ENCODE measurements at places on chromosomes 4 and X. TPM values are rescaled to one million over a fixed set of nuclear protein-coding genes. Genes with fewer than 3 reads are reported as not detected.
A peak's percentile ranks its signal among the peaks of the same experiment; 100 is the strongest.

Gene TCEAL6
- not detected for total RNA-seq

Gene ITM2A
- 200 TPM for total RNA-seq

Gene FDCSP
- not detected for total RNA-seq

Gene VEGFC
- 1.8 TPM for total RNA-seq

Gene SSX1
- total RNA-seq, result not detected

Gene CLCN4
- 3.3 TPM for total RNA-seq

Gene ATP6AP2
- 82.6 TPM for total RNA-seq

DNA sequence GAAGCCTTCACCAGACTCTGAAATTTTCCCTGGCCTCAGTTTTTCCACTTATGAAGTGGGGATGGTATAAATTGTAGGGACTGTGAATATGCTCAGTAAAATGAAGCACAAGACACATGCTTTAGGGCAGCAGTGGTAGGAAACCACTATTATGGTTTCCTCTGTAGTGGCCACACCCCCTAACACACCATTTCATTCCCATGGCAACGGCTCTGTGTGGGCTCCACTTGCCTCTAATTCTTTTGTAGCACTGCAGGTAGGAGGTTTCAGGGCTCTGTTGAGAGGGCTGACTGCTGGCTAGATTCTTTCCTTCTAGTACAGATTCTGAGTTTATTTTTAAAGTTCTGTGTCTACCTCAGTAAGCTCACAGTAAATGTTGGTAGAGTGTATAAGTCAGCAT lies 3.5 kb upstream of the VMA21 start:
- peak; percentile 44 for DNase-seq

GRCh38 chr4:95546866-95547714 lies 1.7 kb downstream of the UNC5C start:
- DNase-seq, result no peak

GRCh38 chr4:168409089-168409801 lies 71.0 kb downstream of the DDX60L start:
- no peak for DNase-seq

DNA sequence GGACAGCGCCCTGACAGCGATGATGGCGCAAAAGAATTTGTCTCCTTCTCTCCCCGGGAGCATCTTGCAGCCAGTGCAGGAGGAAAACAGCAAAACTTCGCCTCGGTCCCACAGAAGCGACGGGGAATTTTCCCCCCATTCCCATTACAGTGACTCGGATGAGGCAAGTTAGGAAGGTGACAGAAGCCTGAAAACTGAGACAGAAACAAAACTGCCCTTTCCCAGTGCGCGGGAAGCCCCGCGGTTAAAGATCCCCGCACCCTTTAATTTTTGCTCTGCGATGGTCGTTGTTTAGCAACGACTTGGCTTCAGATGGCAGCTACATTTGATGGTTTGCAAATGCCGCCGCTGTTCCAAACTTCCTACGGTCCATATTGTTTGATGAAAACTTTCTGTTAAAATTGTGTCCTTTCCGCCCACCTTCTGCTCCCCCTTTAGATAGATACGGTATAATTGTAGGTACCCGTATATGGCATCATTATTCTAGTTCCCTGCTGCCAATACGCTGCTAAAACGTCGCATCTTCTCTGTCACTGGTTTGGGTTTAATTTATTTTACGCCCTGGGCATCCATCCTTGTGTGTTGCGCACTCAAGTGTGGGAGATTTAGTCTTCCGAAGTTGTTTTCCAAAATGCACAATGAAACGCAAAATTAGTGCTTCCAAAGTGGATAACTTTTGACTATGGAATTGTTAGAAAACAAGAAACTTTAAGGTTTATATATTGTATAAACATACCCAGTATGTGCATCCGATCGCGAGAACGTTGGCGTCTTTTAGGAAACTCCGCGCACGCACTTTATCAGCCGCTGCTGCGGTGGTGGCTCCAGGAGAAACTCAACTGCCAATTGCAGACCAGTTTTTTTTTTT lies 1.5 kb downstream of the ATOH1 start:
- DNase-seq, result no peak

DNA sequence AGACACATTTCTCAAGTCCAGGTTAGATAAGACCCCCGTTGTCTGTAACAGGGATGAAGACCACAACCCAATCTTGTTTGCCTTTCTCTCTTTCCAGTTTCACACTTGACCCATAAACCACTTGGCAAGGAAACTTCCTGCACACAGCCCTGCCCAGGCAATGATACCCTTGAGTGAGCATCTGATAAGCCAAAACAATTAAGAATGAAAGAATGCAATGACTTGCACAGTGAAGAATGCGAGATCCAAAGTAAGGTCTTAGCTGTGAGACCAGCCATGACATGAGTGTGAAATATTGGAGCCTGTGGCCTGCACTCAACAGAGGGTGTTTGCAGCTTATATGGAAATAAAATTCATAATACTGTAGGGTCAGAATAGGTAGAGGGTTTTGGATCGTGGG lies 37.9 kb upstream of the MXRA5 start:
- no peak for DNase-seq

DNA sequence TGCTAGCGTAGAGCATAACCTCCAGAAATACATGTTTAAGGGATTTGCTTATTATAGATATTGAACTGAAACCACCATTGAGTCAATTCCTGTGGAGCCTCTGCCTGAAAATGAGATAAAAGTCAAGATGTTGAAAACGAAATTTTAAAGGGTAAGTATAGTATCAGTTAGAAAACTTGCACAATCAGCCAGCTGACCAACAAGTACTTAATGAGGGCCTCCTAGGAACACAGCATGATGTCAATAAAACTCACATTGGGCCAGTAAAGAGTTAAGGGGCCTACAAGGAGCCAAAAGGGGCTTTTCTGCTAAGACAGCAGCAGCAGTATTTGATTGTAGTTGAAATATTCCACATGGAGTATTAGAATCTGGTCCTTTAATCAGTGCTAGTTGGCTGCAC lies 314.1 kb upstream of the PPARGC1A start:
- DNase-seq, result no peak

DNA sequence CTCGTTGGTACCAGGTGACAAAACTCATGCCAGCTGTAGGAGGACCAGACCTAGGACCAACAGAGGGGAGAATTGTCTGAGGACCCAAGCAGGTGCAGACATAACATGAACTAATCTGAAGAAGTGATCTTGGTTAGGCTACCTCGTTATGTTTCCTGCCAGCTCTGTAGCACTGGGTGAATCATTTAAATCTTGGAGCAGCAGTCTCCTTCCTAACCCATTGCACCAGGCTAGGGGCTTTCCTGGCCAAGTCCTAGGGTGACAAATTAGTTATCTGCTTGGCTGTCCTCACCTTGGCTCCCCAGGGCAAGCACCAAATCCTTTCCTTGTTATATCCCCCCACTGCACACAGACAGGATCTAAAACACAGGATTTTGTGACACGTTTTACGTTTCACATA lies 87.8 kb downstream of the WWC2 start:
- no peak for DNase-seq

- no peak for DNase-seq
Measured at GRCh38 chr4:144591401-144591800, 54.6 kb upstream of the HHIP start.

DNA sequence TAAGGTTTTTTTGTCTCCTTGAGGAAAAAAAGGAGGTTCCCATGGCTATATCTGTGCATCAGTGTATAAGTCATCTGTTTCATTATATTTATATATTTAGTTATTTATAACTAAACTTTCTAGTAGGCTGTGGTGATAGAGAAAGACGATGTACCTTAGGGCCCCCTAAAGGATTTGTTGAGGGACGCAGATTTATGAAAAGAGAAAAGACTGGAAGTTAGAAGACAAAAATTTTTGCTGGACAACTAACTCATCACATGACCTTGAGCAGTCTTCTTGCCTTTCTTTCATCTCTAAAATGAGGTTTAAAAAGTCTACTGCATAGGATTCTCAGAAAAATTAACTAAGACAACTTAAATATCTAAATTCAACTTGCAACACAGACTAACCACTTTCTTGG lies 6.1 kb downstream of the GASK1B start:
- DNase-seq, result no peak

GRCh38 chr4:159966746-159967145 lies 863.9 kb downstream of the RAPGEF2 start:
- DNase-seq, result no peak

DNA sequence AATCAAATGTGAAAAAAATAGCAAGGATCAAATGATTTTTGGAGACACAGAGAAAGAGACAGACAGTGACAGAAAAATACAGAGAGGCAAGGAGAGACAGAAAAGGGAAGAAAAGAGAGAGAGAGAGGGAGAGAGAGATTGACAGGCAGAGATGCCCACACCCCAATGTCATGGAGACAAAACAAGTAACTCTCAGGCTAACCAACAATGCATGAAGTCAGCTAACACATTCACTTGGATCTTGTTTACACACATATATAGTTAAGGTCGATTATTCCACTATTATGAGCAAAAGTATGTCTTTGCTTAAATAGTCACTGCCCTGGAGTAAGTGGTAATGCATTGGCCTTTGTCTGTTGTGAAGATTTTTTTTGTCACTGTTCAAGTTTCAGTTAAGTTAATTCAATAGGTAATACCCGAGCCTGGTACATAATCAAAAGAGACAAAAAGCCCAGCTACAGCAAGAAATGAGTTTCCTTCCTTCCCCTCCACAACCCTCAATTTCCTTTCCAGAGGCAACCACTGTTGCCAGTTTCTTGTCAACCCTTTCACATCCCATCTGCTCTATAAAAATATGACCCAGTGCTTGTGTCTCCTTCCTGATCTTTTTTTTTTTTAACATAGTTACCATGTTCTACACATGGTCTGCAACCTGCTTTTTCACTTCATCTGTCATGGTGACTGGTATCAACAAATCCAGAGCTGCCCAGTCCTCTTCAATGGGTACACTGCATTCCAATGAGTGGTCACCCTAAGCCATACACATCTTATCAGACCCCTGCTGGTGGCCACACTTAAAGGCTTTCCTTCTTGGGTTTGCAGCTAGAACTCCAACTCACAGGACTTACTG lies 52.1 kb downstream of the PROM1 start:
- no peak for DNase-seq

DNA sequence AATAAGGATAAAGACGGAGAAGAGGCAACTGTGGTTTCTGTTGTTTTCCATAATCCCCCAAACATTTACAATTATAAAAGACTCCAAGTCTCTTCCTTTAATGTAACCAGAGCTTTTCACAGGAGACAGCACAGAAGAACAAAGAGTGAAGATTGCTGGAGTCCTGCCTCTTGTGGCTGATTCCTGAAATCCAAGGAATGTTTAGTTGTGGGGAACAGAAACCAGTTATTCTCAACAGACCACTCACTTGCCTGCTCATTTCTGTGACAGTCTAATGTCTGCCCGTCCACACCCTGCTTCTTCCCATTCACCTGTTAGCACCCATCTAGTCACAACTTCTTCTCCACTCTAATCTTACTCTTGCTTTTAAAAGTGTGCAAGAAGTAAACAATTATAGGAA lies 12.1 kb downstream of the TEX13B start:
- no peak for DNase-seq

DNA sequence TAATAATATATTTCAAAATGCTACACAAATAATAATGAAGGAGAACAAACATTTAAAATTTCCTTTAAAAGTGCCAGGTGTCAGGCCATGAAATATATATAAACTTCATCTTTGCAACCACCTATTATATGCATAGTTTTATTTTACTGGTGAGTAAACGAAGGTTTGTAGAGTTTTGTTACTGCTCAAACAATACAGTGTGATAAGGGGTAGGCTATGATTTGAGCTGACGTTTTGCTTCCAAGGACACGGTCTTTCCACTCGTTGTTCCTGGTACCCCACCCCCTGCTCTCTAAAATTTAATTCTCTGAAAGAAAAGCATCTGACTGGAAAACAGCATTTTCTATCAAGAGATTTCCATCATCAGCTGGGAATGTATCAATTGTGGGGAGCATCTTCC lies 27.2 kb upstream of the GPRIN3 start:
- no peak for DNase-seq

GRCh38 chr4:25958110-25958509 lies 44.1 kb downstream of the SMIM20 start:
- no peak for DNase-seq

DNA sequence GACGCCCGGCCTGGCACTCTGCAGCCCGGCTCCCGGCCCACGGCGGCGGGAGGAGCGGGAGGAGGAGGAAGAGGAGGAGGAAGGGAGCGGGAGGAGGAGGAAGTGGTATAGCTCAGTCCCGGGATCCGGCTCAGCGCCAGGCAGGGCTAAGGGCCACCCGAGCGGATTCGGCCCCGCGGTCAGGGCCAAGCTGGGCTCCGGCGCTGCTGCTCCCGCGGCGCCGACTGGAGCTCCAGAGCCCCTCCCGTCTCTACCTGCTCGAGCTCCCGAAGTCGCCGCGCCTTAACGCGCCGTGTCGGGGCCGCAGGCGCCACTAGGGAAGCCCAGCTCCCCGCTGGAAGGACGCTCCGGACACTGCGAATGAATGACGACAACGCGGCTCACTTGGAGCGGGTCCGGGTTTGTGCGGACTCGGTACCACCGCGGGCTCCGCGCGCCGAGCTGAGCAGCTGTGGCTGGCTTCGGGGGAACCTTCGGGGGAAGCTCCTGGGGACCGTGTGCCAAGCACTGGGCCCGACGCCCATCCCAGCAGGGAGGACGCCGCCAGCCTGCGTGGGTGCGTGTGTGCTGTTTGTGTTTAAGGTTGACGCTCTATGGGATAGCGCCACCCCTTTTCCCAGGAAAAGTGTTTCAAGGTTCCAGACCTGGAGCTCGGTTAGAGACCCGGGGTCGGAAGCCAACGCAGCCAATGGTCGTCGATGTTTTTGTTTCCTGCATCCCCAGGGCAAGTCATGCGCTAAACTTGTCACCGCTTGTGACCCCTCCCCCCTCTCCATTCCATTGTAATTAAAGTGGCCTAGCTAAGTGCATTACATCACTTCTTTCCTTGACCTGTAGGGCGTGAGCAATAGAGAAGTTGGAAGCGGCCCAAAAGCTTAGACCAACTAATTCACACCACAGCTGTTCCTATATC lies at the start of gene TBC1D9:
Gene TBC1D9 (minus strand): TSS at position 67 of the 913 bp plus-strand sequence. CDS start 340 bp downstream, outside the sequence.
- no peak for DNase-seq

DNA sequence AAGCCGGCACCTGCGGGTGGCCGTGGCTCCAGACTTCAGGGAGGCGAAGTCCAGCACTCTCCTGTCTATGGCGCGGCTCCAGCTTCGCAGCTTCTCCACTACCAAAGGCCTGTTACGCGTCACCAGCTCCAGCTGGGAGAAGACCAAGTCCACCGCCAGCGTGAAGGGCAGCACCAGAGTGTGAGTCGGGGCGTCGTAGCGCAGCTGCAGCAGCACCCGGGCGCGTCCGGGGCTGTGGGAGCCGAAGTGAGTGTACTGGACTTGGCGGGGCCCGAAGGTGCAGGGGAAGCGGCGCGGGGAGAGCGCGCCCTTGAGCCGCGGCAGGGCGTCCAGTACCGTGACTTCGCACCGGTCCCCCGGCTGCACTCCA lies 444 bp downstream of the FREM3 start:
- DNase-seq, result no peak

Measured in T-helper 17 cell (primary cell).